Stimulated activated CD4-positive, alpha-beta T cell treated with anti-CD3 and anti-CD28 coated beads, Interleukin-12 subunit alpha, Interleukin-12 subunit beta, amount 100 ng/mL, for 24 hours (primary cell): ENCODE measurements at places on chromosomes 5 and 9.
A peak's percentile ranks its signal among the peaks of the same experiment; 100 is the strongest.

GRCh38 chr9:20009606-20010005, 220.8 kb upstream of the SLC24A2 start:
- DNase-seq = no peak

- no peak for DNase-seq
Measured at GRCh38 chr5:34583167-34583566, 73.0 kb upstream of the RAI14 start.

GRCh38 chr9:79759460-79759859, 187.7 kb downstream of the TLE4 start:
- DNase-seq = no peak

GRCh38 chr5:75566710-75567309, 44.4 kb upstream of the ANKDD1B start:
- peak; percentile 33 for DNase-seq

DNA sequence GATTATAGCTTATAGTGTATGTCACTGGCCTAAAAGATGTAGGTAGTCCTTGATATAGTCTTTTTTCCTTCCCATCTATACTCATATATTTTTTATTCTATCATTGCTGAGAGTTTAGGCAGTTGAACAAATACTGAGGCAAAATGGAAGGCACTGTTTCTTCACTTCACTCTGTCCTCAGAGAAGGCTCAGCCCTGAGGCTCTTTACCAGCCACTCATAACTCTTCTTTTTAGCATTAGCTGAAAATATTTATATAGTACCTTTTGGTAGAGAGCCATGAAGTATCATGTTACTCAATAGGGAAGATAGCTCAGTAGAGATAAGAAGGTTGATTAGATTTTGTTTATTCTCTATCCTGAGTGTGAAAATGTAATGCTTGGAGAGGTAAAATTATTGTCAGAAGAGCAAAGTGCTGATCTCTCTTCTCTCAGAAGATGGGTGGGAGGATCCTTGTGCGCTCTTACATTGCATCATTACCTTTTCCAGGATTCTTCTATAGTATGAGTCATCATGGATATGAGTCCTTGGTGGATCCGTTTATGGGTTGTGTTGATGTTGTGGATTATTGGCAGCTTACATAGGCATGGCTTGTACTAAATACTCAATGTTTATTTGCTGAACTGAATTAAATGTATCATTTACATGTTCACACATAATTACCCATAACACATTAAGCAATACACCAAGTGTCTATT, 88.1 kb downstream of the ANXA1 start:
- no peak for DNase-seq

DNA sequence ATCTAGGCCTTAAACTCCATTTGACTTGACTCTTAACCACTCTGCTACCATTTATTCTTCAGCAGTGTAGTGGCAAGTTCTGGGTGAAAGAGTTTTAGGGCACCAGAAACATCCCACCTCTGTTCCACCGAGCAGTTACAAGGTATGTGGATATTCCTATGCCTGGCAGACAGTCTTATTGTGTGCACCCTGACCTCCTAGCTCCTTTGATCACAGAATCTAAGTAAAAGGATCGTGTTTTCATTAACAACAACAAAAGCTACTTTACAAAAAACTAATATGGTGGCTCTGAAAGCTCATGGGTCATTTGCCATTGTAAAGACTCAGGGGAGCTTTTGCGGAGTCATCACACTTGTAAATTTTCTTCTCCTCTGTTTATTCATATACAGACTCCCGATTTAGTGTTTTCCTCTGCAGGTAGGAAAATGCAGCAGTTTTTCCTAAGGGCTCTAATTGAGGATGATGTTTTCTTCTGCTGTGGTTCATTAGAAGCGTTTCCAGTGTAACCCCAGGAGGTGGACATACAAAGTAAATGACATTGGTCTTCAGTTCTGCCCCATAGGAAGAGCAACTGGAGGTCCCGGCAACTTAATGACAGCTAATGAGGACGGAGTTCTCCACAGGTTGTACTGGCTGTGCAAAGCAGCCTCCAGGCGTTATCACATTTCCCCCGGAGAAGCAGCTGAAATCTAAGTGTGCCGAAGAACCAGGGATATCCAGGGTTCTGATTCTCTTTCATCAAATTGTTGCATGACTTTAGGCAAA, 78.2 kb downstream of the ATP10B start:
- no peak for DNase-seq

DNA sequence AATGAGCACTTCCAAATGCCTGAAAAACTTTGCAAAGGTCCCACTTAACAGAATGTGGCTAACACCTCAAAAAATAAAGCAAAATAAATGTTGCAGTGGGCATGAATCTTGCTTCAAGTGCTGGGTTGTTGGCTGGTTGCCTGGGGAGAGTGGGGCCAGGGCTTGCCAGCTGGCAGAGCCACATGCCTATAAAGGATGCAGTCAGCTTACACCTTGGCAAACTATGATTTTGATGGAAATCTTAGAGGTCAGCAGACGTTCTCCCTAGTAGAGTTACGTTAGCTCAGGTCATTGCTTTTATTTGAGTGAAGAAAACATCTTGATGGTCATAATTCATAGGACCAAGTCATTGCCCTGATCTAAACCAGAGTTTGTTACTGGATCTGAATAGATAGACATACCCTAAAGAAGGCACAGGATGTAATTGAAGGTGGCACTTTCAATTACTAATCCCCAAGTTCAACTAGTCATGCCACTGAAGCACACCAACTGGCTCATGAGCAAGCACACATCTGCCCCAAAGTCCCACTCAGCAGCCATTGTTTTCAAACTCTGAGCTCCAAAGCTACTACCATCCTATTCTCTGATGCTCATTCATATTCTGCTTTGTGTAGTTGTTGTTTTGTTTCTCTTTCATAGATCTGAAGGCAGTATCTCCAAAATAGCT, 51.2 kb upstream of the ZSWIM6 start:
- no peak for DNase-seq
